ENCODE measurements at places on chromosomes 6 and 20. TPM values are rescaled to one million over a fixed set of nuclear protein-coding genes. Genes with fewer than 3 reads are reported as not detected.

GSTA3 gene
- total RNA-seq, result not detected

GRCh38 chr6:143406673-143407072, 43.8 kb downstream of the ADAT2 start:
- DNase-seq, result no peak

GRCh38 chr6:21740376-21741124, 147.0 kb downstream of the SOX4 start:
- no peak for DNase-seq

OTOR gene
- not detected for total RNA-seq

DNA sequence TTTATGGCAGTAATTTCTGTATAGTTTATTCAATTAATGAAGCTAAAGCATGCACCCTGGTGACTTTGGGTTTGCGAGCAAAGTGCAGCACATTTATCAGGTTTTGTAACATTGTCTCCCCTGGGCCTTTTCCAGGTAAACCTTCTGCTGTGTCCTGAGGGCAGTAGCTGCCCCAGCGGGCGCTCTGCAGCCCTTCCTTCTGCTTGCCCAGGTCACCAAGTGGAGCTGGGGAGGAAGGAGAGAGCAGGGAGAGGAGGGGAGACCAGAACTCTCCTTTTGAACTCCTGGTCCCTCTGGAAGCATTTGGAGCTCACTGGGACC, 145.6 kb downstream of the DLL1 start:
- DNase-seq, result no peak

BHLHE23 gene
- total RNA-seq, result not detected

- DNase-seq, result peak; percentile 89
Measured at GRCh38 chr6:161439093-161439492, 165.2 kb upstream of the AGPAT4 start.

DNA sequence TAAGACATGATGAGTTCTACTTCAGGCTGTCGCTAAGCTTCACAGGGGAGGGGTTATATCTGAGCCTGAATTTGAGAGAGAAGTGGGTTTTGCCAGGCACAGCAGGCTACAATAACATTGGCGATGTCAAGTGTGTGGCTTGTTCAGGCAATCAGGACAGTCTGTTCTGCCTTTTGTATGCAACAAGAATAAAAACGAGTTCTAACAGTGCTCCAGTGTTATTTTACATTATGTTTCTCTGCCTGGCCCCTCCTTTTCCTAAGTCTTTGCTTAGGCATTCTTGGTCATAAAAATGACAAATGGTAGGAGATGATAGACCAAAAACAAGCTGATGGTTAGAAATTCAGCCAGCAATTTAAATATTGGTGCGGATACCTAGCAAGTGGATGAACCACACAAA, 26.8 kb downstream of the PAQR8 start:
- no peak for DNase-seq

DNA sequence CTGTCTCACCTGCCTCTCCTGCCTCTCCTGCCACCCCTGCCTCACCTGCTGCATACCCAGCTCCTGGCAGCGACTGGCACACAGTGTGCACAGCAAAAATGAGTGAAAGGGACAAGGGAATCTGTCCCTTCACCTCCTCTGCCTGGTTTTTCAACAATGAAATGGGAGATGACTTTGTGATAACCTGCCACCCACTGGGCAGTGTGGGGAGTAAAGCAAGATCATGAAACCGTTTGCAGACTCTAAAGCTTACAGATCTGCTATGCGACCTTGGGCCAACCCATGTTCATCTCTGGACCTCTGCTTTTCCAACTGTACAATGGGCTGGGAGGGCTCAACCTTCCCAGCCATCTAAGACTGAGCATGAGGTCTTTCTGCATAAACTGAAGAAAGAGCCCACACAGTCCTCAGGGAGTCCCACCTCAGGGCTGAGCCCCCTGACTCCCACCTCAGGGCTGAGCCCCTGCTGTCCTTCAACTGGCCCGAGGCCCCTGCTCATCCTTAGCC, 81.1 kb downstream of the RIPOR3 start:
- DNase-seq, result no peak

- no peak for DNase-seq
Measured at GRCh38 chr20:53695797-53696527, 102.3 kb upstream of the ZNF217 start.

DLGAP4 gene
- 0.57 TPM for total RNA-seq

TENT5A gene
- total RNA-seq, result 16.4 TPM

PSMB9 gene
- total RNA-seq, result 96.5 TPM

OR2J3 gene
- not detected for total RNA-seq

DNA sequence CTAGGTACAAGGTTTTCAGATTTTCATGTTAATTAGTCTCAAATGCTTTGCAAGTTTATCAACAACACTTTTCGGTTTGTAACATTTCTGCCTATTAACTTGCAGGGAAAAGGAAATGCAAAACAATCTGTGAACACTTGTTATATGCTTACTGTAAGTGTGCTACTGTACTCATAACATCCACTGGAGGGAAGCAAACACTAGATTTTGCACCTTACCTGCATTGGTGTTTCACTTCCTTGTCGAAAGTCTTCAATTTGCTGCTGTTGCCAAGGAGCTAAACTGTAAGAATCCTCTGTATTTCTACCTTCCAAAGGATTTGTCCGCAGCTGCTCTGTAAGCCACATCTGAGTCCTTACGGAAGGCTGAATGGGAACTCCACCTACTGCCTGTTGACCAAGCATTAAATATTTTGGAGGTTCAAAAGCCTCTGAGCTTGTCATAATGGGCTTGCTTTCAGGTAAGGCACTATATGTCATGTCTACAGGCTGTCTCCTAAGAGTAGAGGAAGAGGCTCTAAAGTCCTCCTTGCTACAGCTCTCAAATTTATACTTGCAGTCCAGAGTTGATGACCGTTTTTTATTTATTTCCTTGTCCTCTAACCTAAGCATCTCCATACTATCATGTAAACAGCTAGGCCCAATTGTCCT, 17.3 kb downstream of the PLN start:
- no peak for DNase-seq

GRCh38 chr20:46135856-46136633, 17.9 kb downstream of the CD40 start:
- DNase-seq, result no peak

- DNase-seq, result no peak
Measured at GRCh38 chr6:140230282-140230681, 855.8 kb upstream of the CITED2 start.

GRCh38 chr20:57415771-57416170, 24.6 kb downstream of the RBM38 start:
- no peak for DNase-seq

DNA sequence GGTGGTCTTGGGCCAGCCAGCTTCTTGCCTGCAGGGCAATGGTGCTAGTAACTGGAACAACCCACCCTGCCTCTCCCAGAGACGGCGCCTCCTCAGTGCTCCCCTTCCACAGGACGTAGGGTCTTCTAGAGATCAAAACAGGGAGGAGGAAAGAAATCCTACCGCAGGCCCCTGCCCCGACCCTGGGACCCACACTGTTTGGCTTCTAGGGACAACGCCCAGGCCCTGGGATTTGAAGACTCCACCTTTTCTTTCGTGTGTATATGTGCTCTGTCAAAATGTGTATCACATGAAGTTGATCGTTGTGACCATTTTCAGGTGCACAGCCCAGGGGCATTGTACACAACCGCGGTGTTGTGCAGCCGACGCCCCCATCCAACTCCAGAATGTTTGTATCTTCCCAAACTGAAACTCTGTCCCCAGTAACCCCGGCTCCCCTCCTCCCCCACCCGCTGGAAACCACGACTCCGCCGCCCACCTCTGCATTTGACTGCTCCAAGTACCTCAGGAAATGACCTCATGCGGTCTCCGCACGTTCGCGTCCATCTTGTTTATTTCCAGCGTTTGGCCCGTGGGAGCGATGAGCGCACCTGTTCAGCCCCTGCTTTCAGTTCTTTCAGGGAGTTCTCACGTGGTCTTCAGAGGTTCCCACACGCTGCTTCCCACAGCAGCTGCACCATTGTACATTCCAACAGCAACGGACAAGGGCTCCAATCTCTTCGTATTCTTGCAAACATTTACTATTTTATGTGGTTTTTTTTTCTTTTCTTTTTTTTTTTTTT, 3.4 kb upstream of the BHLHE23 start:
- DNase-seq, result peak; percentile 72

- no peak for DNase-seq
Measured at GRCh38 chr20:2163312-2163711, 61.7 kb downstream of the STK35 start.

GRCh38 chr6:87297119-87297518, 25.3 kb upstream of the SMIM8 start:
- DNase-seq, result peak; percentile 62

PRR18 gene
- 1.3 TPM for total RNA-seq

DNA sequence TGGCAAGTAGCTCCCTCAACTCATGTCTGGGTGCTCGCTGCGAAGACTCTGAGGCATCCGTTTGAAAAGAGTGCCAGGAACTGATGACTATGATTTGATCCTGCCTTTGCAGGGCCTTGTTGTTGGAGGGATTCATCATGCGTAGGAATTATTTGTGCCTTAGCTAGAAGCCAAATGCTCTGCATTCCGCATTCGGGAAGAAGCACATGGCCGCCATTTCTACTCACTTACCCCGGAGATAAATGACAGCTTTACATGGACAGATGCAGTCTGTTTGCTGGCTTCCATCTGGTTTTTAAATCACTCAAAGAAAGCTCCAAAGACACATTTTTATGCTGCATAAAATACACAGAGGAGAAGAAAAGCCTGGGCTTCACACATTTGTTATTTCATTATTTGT, 363.3 kb upstream of the CDH4 start:
- no peak for DNase-seq

DNA sequence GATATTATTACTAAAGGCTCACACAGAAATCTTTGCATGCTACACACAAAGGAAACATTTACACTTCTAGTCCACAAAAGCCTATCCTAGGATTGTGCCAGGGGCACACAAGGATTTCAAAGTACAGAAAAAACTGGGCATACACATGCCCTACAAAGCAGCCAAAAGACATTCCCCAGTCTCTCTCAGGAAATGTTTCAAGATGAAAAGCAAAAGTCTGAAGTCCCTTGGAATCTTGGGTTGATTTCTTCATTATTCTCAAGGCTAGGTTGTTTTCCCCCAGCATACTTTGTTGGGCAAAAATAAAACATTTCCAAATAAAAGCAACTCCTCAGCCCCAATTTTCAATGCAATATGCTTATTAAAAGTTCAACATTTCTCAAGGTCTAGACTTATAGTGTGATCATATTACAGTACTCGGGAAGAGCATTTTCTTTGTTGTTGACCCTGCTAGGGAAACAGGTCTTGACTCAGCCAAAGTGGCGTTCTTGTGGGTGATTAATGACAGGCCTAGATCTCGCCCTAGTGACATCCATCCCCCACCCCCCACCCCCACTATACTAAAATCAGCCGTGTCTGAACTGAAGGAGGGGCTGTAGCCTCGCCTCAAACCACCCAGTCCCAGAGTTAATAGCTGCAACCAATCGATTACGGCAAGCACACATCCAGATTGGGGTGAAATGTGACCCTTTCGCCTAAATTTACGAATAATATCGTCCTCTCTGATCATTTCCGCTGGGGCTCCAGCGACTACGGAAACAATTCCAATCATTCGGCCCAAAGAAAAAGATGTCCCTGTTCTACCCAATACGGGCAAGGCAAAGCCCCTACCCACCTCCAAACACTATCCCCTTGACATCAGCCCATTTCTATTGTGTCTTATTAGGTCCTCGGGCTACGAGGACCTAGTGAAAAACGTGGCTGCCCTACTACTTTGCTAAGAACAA, 1.4 kb downstream of the AKIRIN2 start:
- peak; percentile 34 for DNase-seq

GRCh38 chr20:4813076-4813862, 91.6 kb downstream of the PRND start:
- no peak for DNase-seq

DNA sequence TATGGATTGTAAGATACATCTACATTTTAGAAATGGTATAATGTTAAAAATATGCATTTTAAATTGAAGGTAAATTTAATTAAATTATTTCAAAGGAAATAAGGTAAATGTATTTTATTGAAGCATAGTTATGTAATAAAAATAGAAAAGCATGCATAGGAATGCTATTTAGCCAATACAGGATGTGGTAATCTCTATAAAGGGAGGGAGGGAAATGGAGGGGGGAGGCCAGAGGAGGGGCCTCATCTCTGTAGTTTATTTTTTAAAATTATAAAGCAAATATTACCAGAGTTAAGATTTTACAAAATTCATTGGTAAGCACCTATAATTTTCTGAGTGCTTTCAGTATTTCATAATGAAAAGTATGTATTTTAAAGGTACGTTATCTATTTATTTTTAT, 27.2 kb downstream of the SLC16A10 start:
- DNase-seq, result no peak

DNA sequence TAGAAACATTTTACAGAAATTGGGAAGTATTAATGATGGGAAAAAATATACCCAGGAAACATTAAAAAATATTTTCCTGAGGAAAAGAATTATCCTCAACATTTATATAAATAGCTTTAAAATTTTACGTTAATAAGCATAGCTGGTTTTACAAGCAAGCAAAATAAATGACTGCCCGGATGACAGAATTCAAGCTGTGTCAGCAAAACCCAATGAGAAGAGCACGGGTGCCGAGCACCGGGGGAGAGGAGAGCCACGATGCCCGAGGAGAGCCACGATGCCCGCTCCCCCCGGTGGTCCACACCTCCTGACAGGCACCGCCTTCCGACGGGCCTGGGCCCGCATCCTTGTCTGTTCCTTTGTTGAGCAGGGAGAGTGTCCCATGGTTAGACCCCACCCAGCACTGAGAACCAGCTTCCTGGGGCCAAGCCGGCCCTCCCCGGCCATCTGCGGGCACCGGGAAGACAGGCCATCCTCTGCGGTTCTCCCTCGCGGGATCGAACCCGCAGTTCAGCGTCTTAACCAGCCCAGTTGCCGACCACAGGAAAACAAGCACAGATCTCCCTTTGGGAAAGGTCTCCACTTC, 63.3 kb upstream of the PDE10A start:
- no peak for DNase-seq

GRCh38 chr6:34362909-34363680, 29.4 kb downstream of the NUDT3 start:
- DNase-seq, result no peak

Data from MG63 (cell line).